Stimulated activated CD4-positive, alpha-beta T cell treated with anti-CD3 and anti-CD28 coated beads, Interleukin-2, amount 100 ng/mL, for 24 hours (primary cell): ENCODE measurements at places on chromosomes 3 and 15.

- DNase-seq: no peak
Observed at GRCh38 chr3:133742351-133743091, 3.7 kb upstream of the TF start.

- DNase-seq: no peak
Observed at GRCh38 chr3:159187232-159187631, 385.4 kb downstream of the MFSD1 start.

- no peak for DNase-seq
Observed at GRCh38 chr3:96576935-96577334, 237.5 kb upstream of the EPHA6 start.

- no peak for DNase-seq
Observed at GRCh38 chr3:67832817-67833216, 178.4 kb upstream of the SUCLG2 start.

- DNase-seq: no peak
Observed at GRCh38 chr15:68479870-68480269, 47.9 kb upstream of the ITGA11 start.

GRCh38 chr3:101069901-101070798 lies 76.9 kb upstream of the ABI3BP start:
- peak; percentile 79 for DNase-seq

DNA sequence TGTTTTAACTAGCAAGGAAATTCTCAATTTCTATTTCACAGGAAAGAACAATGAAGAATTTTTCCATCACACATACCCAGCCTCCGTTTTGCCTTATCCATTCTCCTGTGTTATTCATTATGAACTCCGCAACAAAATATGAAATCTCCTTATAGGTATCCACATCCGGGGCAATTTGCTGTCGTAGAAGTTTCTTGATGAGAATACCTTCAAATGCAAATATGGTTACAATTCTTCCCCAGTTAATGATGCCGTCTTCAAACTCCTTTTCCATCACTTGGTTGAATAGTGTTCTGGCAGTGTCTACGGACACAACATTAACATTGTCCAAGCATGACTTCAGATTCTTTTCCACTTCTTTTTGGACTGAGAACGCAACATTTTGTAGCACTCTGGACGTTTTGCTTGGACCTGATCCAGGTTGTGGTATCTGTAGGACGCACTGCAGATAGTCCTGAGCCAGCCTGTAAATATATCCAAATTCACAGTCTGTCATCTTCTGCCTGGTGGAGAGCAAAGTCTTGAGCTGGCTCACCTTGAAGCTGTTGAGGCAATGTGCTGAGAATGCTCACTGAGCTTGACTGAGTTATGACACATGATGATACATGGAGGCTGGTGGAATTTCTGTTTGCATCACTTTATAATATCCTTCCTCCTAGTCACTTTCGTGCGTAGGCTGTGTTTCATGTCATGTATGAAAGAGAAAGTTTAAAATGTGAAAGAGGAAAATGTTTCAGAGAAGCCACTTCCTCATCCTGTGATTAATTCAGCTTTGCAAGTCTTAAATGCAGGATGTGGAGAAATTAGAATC lies at the start of gene BCL2A1:
Gene BCL2A1 (minus strand): TSS at position 573 of the 811 bp plus-strand sequence. CDS start 77 bp downstream, at position 496.
- peak; percentile 54 for DNase-seq

- DNase-seq: no peak
Observed at GRCh38 chr15:51390241-51390965, 48.9 kb downstream of the GLDN start.

DNA sequence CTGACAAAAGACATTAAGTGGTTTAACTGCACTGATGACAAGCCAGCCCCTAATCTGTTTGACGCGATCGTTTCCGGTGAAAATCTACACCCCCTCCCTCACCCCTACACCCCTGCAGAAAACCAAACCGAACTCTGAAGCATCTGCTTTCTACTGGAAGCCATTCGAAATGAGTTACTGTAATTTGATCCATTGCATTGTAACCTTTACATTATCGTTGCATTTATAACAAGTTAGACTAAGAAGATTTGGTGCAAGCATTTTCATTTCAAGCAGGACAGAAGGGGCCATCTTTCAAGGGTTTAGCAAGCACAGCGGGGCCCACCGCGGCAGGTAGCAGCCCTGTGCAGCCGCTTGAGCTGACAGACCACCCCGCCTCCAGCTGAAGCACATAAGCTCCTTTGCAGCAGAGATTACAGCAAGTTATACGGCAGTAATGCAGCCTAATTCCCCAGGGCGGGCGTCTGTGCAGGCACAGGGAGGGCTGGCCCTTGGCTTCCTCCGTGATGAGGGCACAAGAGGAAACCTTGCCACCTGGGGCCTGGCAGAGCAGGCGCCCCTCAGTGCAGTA lies 79.3 kb downstream of the CHSY1 start:
- no peak for DNase-seq

DNA sequence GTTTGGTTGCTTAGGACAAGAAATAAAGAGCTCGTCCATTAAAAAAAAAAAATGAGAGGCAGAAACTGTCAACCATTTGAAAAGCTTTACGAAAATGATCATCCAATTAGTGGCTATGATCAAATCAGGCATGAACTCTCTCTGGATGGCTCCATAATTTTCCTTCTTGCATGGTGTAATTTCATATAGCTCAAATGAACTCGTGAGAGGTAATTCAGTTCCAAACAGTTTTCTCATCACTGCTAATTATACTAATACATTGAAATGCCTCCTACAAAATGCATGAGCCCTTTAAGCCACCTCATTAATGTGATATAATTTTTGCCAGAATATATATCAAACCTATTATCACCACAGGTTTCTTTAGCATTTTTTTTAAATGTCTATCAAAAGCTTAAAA lies 239.5 kb upstream of the MEIS2 start:
- DNase-seq: no peak

GRCh38 chr3:149765762-149766334 lies 13.6 kb upstream of the COMMD2 start:
- DNase-seq: no peak

GRCh38 chr15:100250176-100250800 lies 91.5 kb downstream of the ADAMTS17 start:
- no peak for DNase-seq

GRCh38 chr3:31575448-31575847 lies 42.7 kb downstream of the STT3B start:
- no peak for DNase-seq

- DNase-seq: no peak
Observed at GRCh38 chr15:89998141-89998661, 2.9 kb upstream of the ZNF710 start.

- peak; percentile 61 for DNase-seq
Observed at GRCh38 chr15:33126559-33127290, 67.8 kb downstream of the FMN1 start.

DNA sequence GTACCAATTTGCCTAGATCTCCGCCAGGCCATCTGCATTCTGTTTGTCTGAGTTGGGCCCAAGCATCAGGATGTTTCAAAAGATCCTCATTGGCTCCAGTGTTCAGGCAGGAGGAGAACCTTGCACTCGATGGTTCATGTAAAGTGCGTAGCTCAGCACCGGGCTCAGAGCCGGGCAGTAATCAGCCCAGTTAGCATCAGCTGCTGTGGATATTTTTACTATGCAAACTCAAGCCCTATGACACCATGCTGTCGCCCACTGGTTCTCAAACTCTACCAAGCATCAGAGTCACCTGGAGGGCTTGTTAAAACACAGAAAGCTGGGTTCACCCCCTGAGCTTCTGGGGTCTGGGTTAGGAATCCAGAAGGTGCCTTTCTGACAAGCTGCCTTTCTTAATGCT lies 310.8 kb downstream of the SHQ1 start:
- DNase-seq: no peak

DNA sequence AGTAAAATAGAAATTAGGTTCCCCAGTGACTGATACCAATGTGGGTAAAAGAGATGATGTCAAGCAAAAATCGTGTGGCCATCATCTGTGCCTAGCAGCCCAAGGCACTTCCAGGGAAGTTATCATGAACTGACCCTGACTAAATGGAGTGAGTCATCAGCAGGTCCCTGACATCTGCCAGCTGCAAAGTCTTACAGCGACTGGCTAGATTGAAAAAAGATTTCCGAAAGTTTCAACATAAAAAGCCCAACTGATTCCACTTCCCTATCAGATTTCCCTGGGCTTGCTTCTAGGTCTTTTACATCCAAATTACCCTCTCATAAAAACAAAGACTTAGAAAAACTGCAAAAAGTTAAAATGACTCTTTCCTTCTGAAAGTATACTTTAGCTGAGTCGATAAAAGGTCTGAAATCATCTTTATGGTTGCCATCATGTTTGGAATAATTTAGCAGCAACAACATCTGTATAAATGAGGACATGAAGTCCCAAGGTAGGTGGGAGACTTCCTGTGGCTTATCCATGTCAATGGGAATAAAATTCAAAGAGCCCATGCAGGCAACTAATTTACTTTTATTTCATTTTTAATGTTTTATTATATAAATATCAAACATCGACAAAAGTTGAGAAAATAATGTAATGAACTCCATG lies 342.8 kb downstream of the ERC2 start:
- DNase-seq: no peak

DNA sequence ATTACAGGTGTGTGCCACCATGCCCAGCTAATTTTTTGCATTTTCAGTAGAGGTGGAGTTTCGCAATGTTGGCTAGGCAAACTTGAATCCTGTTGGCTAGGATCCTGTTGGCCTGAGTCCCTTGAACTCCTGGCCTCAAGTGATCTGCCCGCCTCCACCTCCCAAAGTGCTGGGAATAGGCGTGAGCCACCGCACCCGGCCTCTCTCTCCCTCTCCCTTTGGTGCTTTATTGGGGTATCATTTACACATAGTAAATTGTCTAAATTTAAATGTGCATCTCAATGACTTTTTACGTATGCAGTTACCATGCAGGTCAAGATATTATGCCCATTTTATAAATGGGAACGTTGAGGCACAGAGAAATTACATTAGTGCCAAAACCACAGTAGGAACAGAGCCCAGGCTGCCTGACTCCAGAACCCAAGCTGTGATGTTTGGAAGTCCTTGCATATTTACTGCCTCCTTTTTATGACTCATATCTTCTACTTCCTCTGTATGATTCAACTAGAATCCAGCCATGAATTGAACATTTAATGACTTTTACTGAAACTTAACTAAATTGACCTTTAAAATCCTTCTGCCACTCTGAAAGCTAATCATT lies 34.0 kb upstream of the RPP14 start:
- no peak for DNase-seq

- DNase-seq: no peak
Observed at GRCh38 chr15:25186906-25187645, 232.3 kb downstream of the SNRPN start.

DNA sequence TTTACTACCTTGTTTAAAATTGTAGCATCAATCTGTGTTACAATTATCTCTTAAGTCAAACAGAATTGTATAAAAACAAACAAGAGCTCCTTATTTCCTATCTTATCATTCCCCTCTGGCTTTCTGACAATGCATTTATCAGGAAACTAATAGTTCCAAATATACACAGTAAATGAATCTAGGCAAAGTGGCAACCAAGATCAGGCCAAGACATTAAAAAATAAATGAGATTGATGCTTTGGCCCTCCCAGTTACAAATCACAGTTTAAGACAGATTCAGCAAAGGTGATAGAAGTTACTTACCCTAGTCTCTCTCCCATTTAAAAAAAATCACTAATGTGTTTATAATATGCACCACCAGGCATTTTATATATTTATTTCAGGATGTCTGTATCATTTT lies 236.7 kb downstream of the EPHA3 start:
- DNase-seq: no peak

DNA sequence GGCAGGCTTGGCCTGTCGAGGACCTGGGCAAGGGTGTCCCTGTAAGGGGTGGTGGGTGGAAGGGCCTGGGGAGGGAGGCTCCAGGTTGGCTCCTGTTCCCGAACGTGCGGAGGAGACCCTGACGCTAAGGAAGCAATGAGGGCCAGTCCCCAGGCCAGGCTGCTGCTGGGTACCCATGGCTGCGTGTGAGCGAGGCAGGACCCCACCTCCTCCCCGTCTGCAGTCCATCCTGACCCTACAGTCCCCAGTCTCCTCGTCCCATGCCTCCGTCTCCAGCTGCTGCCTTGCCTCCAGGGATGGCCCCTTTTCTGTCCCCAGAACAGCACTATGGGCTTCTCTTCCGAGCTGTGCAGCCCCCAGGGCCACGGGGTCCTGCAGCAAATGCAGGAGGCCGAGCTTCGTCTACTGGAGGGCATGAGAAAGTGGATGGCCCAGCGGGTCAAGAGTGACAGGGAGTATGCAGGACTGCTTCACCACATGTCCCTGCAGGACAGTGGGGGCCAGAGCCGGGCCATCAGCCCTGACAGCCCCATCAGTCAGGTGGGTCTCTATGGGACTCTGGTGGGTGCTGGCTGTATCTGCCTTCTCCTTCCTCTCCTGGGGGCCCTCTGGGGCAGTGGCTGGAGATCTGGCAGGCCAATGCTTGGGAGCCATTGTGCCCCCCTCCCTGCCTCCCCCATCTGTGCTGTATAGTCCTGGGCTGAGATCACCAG lies 571 bp downstream of the FES start:
- DNase-seq: no peak

DNA sequence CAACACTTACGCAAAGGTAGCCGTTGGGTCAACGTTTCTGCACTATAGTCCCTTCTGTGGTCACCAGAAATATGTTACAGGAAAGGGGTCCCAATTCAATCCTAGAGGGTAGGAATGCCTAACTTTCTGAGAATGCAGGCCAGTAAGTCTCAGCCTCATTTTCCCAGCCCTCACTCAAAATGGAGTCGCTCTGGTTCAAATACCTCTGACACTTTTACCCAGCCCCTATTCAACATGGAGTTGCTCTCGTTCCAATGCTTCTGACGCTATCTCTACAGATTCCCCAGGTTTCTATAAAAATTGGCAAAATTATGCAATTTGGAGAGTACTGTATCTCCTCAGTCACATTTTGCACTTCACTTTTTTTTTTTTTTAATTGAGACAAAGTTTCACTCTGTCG lies 39.7 kb downstream of the ZNF445 start:
- DNase-seq: no peak

DNA sequence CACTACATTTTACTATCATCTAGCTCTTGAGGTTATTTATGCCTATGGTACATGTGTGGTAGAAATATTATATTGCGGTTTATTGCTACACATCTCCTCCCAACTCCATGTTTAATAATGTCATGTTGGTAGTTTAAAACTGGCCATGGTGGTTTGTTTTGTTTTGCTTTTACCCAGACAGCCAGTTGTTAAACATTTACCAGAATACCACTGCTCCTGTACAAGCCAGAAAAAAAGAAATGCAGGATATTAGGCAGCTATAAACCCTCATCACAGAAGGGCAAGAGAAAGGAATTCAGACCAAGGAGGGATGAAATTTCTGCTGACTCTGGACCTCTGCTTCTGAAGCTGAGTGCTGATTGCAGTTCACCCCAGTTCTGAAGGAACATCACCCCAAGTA lies 451.8 kb upstream of the IL12A start:
- no peak for DNase-seq

GRCh38 chr3:103127098-103127630 lies 692.3 kb downstream of the ZPLD1 start:
- no peak for DNase-seq

- no peak for DNase-seq
Observed at GRCh38 chr3:126501054-126501453, 16.5 kb downstream of the UROC1 start.

DNA sequence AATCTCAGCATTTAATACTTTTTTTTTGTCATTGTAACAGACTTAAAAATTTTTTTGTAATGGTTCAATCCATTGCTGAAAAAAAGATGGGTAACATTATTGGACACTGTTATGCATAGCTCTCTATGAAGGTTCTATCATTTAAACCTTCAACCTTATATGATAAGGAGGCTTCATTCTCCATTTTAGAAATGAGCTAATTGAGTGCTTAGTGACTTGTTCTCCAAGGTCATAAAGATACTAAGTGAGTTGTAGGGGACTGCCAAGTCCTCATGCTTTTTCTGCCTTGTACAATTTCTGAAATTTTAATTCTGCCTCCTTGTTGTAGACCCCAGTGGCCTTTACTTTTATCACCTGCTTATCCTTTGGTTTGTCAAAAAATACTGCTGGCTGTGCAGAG lies 56.7 kb downstream of the MGA start:
- DNase-seq: no peak

- DNase-seq: no peak
Observed at GRCh38 chr15:74365598-74366445, 1.6 kb downstream of the CYP11A1 start.
